ENCODE measurements at places on chromosomes 5 and 9. TPM values are rescaled to one million over a fixed set of nuclear protein-coding genes. Genes with fewer than 3 reads are reported as not detected.

IL7R gene
- total RNA-seq = 0.19 TPM

DNA sequence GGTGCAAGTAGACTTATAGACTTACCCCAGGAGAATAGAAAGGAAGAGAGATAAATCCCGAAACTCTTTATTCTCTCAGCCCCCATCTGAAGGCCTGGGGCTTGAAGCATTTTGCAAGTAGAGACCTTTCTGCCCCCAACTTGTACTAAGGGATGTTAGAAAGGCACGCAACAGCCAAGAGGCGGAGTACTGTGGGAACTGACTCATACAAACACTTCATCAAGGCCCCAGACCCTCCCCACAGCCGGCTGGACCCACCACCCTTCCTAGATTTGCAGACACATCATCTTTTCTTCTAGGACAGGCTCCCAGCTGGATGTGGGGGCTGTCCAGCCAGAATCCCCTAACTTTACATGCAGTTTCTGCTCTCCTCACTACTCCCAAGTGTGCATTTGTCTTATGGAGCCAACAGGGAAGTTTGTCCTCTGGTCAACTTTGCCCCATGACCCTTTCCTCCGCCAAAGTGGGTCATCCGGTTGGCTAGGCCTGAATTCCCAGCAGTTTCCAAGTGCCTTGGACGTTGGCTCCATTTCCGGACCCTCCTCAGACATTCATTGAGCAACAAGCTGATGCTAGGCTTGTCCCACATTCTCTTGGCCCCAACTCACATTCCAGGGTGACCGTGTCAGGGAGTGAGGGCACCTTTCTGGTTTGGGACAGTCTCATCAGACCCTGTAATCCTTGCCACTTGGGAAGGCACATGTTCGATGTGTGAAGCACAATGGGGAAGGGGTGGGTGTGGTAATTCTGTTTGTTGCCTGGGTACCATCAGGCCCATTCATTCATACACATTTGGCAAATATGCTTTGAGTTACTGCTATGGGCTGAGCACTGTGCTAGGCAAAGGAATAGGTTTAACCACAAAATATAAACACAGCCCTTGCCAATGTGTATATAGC lies 64.6 kb downstream of the ABLIM3 start:
- no peak overlapping the region for H3K4me3 ChIP-seq
- H3K4me1 ChIP-seq = no peaks in the 10 kb centered on the region
- no peak overlapping the region for H3K27ac ChIP-seq
- no peak for DNase-seq
- peaks cover 13% of the 10 kb centered on the region for H3K36me3 ChIP-seq

- no peak for DNase-seq
- H3K4me3 ChIP-seq = no peak overlapping the region
- H3K4me1 ChIP-seq = no peaks in the 10 kb centered on the region
- H3K27me3 ChIP-seq = peaks cover 25% of the 10 kb centered on the region
- no peak overlapping the region for H3K27ac ChIP-seq
Measured at GRCh38 chr5:42621242-42621641, 135.4 kb upstream of the CCDC152 start.

- H3K4me3 ChIP-seq = no peak overlapping the region
- no peaks in the 10 kb centered on the region for H3K27me3 ChIP-seq
- no peak overlapping the region for H3K27ac ChIP-seq
- H3K36me3 ChIP-seq = no peaks in the 10 kb centered on the region
- no peaks in the 10 kb centered on the region for H3K4me1 ChIP-seq
- DNase-seq = no peak
Measured at GRCh38 chr5:144458216-144458615, 287.5 kb downstream of the KCTD16 start.

SPACA9 gene
- 2.5 TPM for total RNA-seq

DNA sequence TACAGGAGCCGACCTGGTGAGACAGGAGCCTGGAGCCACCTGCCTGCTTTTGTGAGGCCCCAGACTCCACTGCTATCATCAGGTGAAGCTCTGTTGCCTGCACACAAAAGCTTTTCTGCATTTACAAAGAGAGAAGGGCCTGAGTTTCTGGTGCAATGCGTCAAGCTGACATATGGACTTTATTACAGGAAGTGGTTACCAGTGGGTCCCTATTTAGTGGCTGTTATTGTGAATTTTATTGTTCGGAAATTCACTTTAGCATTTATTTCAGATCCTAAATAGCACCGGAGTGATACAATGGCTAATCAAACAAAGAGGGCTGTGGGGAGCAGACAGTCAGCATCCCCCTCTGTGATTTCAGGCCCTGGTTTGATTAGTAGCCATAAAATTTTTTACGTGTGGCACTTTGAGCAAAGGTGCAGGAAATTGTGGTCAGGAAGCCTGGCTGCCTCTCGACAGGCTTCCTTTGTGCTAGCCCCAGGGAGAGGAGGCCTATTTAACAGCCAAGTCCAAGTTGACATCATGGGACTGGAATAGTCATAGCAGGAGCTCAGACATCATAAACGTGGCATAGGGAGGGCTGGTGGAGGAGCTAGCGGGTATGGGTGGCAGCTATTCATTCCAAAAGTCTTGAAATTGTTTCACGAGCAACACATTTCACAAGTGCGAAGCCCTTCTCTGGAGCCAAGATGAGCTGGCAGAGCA lies 8.4 kb downstream of the TGFBI start:
- H3K4me3 ChIP-seq = no peak overlapping the region
- peak overlapping the region; percentile 69 for H3K27ac ChIP-seq
- H3K27me3 ChIP-seq = no peaks in the 10 kb centered on the region
- H3K4me1 ChIP-seq = peaks cover 66% of the 10 kb centered on the region

DNA sequence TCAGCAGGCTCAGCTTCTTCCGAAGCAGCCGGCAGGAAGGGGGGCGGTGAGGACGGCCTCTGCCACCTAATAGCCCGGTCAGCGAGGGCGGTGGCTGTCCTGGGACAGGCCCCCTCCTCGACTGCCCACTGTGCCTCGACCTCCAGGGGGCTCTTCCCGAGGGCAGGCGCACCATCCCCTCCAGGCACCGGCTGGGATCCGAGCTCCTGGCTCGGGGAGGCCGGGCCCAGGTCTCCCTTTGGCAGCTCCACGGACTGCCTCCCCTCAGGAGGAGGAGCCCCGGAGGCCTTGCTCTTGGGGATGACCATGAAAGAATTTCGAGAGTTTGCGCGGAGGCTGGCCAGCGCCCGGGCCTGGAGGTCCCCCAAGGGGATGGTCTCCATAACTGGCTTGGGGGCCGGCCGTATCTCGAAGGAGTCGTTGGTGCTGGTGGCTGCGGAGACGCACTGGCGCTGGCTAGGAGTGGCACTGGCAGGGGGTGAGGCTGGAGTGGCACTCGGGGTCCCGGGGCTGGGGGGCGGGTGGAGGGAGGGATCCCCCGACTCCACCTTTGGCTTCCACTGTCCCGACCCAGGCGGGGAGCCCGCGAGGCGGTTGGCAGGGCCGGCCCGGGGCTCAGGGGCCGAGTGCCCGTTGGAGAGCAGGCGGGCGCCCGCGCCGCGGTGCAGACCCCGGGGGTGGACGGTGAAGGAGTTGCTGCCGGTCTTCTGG lies 975 bp downstream of the TPRN start:
- H3K4me3 ChIP-seq = peak overlapping the region; percentile 77
- peaks cover 42% of the 10 kb centered on the region for H3K36me3 ChIP-seq
- no peaks in the 10 kb centered on the region for H3K27me3 ChIP-seq

DNA sequence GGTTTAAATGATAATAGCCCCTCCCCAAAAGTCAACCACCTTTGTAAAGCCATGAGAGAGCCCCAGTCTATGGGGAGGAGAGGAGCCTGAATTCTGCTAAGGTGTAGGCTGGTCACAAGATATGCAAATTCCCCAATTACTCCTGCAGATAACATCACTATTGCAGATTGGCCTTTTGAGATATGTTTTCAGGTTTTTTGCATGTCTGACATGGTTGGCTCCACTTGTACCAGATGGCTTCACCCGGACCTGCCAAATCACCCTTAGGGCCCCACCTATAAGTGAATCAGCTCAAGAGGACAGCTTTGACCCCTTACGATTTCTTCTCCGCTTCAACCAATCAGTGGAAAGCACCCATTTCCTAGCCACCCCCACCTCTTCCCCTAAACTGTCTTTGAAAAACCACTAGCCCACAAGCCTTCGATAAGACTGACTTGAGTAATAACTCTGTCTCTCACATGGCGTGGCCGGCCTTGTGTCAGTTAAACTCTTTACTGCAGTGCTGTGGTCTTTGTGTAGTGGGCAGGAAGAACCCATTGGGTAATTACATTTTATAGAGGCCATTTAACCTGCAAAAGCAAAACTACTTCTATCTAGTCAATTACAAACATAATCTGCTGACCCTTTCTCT lies 69.7 kb downstream of the PRLR start:
- H3K4me1 ChIP-seq = no peaks in the 10 kb centered on the region
- no peak overlapping the region for H3K27ac ChIP-seq
- no peak overlapping the region for H3K4me3 ChIP-seq
- no peaks in the 10 kb centered on the region for H3K27me3 ChIP-seq

- no peaks in the 10 kb centered on the region for H3K4me1 ChIP-seq
- DNase-seq = no peak
- H3K36me3 ChIP-seq = peaks cover 7% of the 10 kb centered on the region
- H3K27me3 ChIP-seq = peaks cover 42% of the 10 kb centered on the region
Measured at GRCh38 chr5:56561-57290, 35.2 kb upstream of the PLEKHG4B start.

SPAG8 gene
- 0.97 TPM for total RNA-seq

GRCh38 chr9:107351382-107352045 lies 68.4 kb downstream of the RAD23B start:
- H3K36me3 ChIP-seq = peaks cover 5% of the 10 kb centered on the region
- DNase-seq = peak; percentile 48
- H3K4me1 ChIP-seq = peaks cover 15% of the 10 kb centered on the region
- peak overlapping the region; percentile 45 for H3K27ac ChIP-seq

DNA sequence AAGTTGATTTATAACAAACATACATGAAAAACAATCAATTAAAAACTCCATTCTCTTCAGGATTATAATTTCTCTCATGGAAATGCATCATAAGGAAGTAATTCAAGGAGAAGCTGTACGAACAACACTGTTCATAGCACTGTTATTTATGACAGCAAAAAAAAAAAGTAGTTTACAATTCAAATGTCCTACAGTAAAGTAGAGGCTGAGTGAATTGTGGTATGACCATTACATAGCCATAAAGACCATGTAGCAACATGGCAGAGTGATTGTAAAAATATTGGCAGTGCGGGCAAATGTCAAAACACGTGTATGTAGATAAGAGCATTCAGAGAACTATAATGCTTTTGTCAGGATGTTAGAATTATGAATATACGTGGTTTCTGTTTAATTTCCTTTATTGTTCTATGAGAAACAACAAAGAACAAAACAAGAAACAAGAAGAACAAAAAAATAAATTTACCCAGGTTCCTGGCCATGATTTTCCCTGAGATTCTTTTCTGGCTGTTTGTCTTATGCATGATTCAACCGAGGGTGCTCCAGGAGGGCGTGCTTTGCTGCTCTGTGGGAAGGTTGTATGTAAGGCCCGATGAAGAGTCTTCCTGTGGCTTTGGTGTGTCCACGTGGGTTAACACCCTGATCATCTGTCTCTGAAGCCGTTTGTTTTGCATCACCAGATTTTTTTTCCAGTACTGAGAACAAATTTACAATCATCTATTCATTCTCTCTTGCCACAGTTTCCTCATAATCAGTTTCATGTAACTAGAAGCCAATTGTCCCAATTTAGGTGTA lies 28.8 kb downstream of the GCNT4 start:
- H3K27me3 ChIP-seq = no peaks in the 10 kb centered on the region
- H3K36me3 ChIP-seq = no peaks in the 10 kb centered on the region
- no peak overlapping the region for H3K27ac ChIP-seq
- peaks cover 48% of the 10 kb centered on the region for H3K4me1 ChIP-seq
- no peak for DNase-seq

DNA sequence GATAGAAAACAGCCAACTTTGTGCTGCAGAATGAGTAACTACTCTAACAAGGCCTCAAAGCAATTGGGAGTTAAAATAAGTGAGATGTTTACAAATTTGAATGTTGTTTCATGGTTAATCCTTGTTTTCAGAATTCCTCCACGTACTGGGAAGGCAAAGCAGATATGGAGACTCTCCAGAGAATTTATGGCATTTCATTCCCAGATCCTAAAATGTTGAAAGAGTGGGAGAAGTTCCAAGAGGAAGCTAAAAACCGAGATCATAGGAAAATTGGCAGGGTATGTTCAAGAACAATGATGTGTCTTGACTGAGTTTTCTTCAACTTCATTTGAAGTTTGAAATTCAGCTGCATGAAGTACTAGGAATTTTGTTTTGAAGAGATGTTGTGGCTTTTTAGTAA lies 16.4 kb downstream of the TARS1 start:
- no peak overlapping the region for H3K4me3 ChIP-seq
- no peak overlapping the region for H3K27ac ChIP-seq
- H3K36me3 ChIP-seq = peaks cover 60% of the 10 kb centered on the region

SGCD gene
- total RNA-seq = not detected

All from Calu3 (cell line).